ENCODE measurements at places on chromosomes 2 and 18.
A peak's percentile ranks its signal among the peaks of the same experiment; 100 is the strongest.

- DNase-seq, result no peak
These were observed 424.0 kb upstream of the CDH7 start for GRCh38 chr18:65326805-65327204.

DNA sequence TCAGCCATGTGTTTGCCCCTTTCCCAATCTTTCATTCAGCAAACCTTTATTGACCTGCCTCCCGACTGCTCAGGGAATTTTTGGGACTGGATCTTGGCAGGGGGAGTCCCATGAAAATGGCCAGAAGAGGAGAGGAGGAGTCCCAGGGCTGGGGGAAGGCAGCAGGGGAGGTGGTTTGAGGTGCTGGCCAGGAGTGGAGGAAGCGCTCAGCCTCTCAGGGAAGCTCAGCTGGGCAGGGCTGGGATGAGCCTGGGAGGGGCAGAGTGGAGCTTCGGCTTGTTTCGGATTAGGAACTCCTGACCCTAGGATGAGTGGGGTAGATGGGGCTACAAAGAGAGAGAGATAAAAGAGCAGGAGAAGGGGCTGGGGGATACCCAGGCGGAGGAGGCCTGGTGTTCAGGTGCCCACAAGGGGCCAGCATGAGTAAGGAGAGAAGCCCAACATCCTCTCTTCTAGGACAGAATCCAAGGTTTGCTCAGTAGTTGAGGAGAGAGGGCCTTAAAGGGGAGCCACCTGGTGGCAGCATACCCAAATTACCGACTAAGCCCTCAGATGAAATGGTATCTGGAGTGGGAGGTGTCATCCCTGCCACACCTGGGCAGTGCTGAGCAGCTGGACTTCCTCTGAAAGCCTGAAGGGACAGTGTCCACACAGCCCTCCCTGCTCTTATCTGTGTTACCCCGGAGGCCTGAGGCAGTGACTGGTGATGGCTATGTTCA, 91.1 kb downstream of the INHBB start:
- peak; percentile 51 for DNase-seq

GRCh38 chr2:24638568-24638967, 147.5 kb downstream of the NCOA1 start:
- no peak for DNase-seq

- no peak for DNase-seq
These were observed 61.1 kb upstream of the ACYP2 start for GRCh38 chr2:54054271-54054670.

DNA sequence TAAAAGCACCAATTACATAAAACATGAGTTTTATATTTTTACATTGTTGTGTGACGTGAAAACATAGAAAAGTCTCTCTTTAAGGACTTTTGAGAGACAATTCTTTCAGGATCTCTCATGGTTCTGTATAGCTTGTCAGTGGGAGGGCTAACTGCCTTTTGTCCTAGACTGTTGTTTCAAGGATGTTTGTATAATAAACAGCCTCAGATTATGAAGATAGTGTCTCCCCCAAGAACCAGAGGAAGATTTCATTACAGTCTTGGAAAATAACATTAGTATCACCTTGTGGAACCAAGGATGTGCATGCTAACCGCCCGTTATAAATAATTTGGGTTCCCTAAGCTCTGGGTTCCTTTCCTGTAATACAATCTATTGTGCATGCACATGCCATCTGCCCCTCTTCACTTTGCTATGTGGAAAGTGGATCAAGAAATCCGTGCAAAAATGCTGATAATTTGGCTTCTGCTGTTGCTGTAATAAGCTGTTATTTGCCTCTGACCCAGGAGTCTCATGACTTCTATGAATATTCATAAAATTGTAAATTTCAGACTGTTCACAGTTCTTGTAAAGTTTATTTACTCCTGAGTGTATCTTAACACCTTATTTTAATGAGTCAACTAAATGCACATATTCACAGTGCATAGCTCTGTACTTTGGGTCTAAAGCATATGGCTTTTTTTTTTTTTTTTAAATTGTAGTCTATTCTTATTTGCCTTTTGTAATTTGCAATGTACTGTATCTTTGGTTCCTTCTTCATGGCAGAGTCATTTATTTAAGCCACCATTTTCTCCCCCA, 265.5 kb downstream of the PTH2R start:
- peak; percentile 47 for DNase-seq

- no peak for DNase-seq
These were observed 100.2 kb downstream of the ATAD2B start for GRCh38 chr2:23826771-23827170.

Data from NCI-H1694 (cell line).